Natural killer cell (primary cell): ENCODE measurements at places on chromosomes 7 and 10.
A peak's percentile ranks its signal among the peaks of the same experiment; 100 is the strongest.

DNA sequence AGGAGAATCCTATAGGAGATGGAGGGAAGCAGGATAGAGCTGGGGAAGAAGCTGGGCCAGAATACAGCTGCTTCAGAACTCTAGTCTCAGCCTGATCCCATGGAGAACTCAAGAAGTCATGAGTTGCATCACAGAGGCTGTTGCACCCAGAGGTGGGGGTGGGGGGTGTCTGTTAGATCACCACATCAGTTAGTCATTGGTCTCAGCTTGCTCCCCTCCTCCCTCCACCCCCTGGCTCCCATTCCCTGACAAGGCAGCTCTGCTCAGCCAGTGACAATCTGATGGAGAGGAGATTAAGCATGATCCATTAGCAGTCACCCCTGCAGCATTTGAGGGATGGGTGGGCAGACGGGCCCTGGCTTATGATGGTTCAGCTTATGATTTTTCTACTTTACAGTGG is 58.4 kb upstream of the FGL2 start:
- DNase-seq: no peak

DNA sequence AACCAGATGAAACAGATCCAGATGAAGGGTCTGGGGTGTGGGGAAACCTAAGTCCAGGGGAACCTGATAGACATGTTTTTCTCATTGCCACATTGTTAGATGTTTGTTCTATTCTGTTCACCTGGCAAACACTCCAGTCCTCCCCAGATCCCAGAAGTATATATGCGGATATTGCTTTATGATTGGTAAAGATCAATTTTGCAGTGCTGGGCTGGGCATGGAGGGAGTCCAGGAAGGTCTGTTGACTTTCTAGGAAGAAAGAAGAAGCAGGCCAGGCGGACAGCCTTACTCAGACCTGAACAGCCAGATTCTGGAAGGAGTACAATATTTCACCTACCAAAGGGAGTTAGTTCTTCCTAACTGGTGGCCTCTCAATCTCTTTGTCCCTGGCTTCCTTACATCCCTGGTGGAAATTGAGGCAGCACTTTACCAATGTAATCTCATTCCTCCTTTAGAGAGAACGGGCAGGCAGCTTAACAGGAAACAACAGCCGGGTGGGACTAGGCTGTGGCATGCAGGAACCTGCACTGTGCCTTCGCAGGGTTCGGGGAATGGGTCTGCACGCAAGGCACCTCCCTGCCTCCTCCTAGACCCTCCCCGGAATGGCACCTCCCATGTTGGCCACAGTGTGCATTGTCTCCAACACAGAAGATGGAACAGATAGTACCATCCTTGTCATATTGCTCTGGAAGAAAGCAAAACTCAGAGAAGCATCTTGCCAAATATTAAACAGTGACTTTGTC is 930 bp downstream of the GIMAP6 start:
- no peak for DNase-seq

DNA sequence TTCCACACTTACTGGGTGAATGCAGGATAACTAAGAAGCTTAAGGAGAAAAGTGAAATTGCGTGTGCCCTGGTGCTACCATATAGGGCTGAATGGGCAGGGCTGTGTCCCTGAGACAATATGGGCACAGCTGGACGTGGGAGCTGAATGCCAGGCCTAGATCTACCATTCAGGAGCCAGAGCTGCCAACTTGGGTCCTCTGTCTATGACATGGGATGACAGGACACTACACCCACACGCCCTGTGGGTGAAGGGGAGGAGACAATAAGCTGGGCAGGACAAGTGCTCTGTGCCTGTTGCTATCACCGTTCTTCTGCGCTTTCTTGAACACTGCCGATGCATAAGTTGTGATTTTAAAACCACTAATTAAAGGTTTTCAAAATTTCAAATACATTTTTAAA is 293.9 kb downstream of the TNS3 start:
- no peak for DNase-seq

GRCh38 chr7:150377196-150377595 is 1.9 kb upstream of the ZNF775 start:
- DNase-seq: no peak

GRCh38 chr10:97778452-97779302 is 6.9 kb upstream of the SFRP5 start:
- DNase-seq: no peak

DNA sequence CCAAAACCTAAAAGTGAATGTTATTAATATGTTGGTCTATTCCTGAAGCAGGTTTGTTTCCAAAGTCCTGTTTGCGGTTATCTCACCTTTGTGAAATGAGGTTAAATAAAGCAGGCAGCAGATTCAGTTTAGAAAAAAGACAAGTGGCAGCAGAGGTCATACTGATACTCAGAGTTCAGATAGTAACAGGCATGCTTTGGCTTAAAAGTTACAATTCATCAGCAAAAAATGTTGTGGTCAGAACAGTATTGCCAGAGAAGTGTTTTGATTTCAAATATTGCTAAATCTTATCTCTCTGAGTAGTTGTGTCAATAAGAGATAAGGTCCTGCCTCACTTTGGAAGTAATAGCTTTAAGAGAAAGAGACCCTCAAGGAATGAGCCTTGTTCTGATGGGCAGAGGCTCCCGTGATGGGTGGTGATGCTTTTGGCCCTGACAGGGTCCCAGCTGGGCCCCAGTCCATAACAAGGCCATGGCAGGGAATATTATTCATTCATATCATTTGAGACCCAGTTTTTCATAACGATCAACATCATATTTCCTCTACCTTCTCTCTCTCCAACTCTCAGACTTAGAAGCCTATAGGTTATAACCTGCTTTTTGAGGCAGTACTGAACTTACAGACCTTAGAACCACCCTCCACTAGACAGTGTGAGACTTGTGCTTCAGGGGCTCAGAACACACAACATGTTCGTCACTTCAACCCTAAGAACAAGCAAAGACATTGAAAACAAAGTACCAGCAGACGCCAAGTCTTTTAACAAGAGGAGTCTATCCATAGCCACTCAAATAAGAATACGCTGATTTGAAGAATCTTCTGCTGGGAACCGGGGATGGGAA is 58.5 kb upstream of the AHR start:
- no peak for DNase-seq

- no peak for DNase-seq
These were observed 5.4 kb downstream of the TRDMT1 start for GRCh38 chr10:17196045-17196444.

DNA sequence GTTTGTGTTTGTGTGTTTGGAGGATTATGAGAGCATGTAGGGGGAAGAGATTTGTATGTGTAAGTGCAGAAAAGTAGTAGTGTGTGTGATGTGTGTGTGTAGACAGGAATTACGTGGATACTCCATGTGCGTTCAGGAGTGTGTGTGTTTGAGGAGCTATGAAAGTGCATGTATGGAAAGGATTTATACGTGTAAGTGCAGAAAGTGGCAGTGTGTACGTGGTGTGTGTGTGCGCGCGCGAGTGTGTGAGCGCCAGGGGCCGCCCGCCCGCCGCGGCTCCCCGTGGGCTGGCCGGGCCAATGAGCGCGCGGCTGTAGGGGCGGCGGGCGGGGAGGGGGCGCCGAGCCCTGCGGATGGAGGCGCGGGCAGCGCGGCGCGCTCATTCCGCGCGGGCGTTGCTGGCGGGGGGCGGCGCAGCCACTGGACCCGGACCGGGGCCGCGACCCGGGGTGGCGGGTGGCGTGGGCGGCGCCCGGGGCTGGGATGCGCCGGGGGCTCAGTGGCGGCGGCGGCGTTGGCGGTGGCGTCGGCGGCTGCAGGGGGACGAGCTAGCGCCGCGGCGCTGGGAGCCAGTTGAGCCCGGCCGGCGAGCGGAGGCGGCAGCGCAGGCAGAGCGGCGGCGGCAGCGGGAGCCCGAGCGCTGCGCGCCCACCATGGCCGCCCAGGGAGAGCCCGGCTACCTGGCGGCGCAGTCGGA is at the start of gene BICC1:
Gene BICC1 (plus strand): TSS at position 382 of the 697 bp plus-strand sequence. CDS start 272 bp downstream, at position 654.
- DNase-seq: no peak

DNA sequence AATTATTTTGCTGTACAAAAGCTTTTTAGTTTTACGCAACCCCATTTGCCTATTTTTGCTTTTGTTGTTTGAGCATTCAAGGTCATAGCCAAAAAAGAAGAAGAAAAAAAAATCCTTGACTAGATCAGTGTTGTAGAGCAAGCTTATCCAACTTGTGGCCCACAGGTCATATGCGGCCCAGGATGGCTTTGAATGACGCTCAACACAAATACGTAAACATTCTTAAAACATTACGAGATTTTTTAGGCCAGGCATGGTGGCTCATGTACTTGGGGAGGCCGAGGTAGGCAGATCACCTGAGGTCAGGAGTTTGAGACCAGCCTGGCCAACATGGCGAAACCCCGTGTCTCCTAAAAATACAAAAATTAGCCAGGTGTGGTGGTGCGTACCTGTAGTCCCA is 8.1 kb upstream of the MALSU1 start:
- no peak for DNase-seq

DNA sequence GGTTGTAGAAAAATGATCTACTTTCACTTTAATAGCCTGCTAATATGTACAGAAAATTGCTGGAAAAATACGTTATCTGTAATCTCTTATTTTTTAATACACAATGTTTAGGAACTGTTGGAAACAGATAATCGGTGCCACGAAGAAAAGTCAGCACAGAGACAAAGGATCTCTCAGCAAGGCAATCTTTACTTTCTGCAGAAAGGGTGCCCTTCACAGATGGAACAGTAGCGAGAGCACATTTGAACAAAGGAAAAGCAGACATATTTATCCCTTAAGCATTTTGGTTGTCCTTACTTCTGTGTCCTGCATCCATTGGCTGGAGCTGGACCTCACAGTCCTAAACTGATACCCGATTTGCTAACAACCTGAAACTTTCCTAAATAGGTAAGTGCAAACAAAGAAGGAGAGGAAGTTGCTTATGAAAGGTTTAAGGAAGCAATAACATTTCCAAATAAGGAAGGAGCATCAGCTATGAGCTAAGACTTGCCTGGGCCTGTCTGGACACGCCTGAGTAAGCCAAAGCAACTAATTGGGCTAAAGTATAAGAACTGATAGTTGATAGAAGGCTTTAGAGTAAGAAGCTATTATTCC is 640.0 kb downstream of the SH2D4B start:
- DNase-seq: no peak

DNA sequence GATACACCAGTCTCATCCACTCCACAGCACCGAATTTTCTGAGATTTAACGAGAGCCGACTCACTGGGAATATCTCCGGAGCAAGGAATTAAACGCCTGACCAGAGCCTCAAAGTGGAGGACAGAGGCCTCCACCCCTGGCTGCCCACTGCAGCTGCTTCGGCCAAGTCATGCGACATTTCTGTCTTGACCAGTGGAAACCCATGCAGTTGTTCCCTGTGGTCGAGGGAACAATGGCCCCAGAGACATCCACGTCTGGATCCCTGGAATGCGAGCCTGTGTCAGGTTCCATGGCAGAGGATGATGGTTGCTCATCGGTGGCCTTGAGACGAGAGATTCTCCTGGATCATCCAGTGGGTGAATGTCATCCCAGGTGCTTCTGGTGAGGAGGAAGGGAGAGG is 65.7 kb upstream of the INSIG1 start:
- DNase-seq: no peak

DNA sequence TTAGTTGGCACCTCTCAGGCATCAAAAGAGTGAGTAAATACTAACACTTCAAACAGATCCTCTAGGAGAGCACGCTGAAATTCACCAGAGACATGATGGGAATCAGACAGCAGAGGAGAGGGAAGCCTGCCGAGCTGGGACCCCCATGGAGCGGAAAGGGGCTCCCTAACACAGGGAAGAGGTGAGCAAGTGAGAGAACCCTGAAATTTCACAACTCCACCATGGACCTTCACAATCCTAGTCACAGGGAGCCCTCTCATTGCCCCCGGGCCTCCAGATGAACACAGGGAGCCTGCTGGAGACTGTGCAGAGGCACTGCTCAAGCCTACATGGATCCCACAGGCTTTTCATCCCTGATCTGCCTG is 59.2 kb upstream of the ANTXRL start:
- peak; percentile 8 for DNase-seq

DNA sequence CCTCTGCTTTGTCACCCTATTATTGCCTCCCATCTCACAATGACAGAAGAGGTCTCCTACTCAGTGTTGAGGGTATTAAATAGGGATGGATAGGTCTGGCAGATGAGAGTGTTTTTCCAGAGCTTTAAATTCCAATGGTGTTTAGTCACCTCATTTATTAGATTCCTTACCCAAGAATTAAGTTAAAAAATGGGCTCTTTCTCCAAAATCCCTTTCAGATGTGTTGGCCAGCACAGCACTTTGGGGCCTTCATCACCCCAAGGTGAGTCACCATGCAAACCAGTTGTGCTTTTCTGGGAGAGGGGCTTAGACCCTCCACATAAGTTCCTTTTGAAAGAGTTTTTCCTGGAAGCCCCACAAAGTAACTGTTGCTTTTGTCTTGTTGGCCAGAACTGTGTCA is 78.4 kb downstream of the CYP26A1 start:
- no peak for DNase-seq

- no peak for DNase-seq
These were observed 23.1 kb downstream of the RPA3 start for GRCh38 chr7:7695111-7695817.

- DNase-seq: no peak
These were observed 306.2 kb downstream of the BICC1 start for GRCh38 chr10:58818900-58819299.

- no peak for DNase-seq
These were observed 1096.9 kb upstream of the POT1 start for GRCh38 chr7:126026421-126027088.

DNA sequence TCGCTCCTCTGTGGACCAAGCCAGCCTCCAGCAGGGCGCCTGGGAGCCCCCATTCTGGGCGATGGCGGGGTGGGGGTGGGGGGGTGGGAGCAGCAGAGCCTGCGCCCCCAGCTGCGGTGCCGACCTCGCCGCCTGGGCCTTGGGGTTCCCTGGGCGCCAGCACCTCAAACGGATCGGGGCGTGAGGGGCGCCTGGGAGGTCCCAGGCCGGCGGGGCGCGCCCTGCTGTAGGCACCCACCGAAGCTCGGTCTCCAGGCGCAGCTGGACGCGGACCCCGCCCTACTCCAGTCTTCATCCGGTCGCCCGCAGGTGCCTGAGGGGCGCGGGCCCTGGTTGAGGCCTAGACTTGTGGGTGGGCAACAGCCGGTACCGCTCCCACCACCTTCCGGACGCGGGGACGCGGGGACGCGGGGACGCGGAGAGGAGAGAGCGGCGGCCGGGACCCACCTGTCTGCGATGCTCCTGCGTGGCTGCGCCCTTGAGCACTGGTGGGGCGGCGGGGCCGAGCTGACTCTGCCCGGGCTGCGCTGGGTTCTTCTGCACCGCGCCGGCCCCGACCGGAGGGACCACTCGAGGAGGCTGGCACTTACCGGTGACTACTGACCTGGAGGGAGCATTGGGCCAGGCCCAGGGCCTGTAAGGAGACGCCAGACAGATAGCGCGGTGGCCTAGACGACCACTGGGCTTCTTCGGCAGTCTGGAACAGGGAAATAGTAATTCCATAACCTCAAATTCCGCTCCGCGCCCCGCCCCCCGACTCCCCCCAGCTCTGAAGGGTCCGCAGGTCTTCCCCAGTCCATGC is 5.5 kb upstream of the KCP start:
- DNase-seq: no peak

DNA sequence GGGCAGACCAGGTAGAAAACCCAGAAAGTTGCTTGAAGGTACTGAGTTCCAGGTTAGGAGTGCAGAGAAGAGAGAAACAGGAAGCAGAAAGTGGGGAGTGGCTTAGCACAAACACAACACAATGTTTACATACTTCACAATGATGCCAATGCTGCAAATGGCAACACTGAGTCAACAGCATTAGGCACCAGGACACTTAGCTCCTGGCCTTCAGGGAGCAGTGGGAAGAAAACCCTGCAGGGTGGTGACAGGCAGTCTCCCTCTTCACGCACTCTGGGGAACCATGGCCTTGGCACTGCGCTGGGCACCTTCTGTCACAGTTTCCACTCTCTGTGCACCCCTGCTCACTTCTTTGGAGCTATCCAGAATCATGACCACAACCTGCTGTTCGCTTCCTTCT is 7.3 kb downstream of the ICA1 start:
- DNase-seq: no peak
